ENCODE measurements at places on chromosomes 6 and 20.

DNA sequence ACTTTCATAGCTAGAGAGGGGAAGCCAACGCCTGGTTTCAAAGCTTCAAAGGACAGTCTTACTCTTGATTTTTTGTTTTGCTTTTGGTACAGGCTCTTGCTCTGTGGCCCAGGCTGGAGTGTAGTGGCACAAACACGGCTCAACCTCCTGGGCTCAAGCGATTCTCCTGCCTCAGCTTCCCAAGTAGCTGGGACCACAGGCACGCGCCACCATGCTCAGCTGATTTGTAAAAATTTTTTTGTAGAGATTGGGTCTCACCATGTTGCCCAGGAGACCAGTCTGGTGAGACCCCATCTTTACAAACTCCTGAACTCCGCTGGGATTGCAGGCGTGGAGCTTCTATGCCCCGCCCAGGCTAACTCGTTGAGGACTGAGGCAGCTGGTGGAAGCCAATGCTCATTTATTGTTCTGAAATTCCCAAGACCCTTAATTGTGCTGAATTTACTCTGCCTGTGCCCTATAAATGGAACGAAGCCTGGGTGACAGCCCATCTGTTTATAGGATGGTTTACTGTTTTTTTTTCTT lies 18.0 kb downstream of the SRSF3 start:
- DNase-seq: no peak

DNA sequence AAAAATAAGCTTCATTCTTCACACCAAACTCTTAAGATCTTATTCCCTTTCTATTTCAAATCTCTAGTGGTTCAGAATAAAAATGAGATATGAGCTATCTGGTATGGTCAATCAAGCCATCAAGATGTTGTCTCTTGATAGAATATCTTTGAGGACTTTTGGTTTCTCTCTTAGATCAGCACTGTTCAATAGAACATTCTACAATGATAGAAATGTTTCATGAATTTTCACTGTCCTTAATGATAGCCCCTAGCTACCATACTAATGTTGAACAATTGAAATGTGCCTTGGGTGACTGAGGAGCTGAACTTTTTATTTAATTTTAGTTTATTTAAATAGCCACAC lies 24.1 kb upstream of the HINT3 start:
- no peak for DNase-seq

DNA sequence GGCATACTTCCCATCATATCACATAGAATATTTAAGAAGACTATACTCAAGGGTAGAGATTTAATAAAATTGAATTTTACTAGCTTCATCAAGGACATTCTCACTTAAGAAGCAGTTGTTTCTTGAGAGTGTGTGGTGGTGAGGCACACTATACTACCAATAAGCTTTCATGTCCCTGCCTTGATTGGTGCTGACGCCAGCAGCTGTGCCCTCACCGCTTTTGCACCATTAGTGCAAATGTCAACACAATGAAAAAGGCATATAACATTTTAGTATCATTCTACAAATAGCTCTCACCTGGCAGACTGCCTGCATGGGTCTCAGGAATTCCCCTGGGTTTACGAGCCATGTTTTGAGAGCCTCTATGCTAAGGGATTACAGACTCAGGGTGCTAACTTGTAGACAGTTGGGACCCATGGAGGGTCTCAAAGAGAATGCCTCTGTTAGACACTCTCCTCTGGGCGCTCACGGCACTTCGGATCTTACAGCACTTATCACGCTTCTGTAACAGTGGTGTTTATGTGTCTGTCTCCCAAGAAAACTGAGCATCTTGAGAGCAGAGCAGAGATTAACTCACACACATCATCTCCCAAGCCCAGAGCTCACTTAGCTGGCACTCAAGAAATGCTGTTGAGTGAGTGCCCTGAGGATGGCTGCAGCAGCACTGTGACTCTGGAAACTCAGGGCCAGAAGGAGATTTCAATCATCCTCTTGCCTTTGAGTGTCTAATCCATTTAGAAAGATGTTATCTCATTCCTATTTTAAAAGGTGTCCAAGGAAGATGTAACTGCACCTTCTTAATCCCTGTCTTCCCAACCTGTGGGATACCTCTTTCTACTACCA lies 143.3 kb upstream of the GPR6 start:
- DNase-seq: no peak

- no peak for DNase-seq
Observed at GRCh38 chr6:64227863-64228262, 592.3 kb downstream of the PHF3 start.

- no peak for DNase-seq
Observed at GRCh38 chr20:57596998-57597939, 23.0 kb downstream of the ZBP1 start.

- no peak for DNase-seq
Observed at GRCh38 chr6:15555101-15556038, 107.5 kb downstream of the DTNBP1 start.

- no peak for DNase-seq
Observed at GRCh38 chr6:154783229-154783628, 50.0 kb downstream of the SCAF8 start.

- DNase-seq: no peak
Observed at GRCh38 chr6:154907291-154907690, 87.8 kb upstream of the TIAM2 start.

- no peak for DNase-seq
Observed at GRCh38 chr6:144879436-144879835, 594.3 kb downstream of the UTRN start.

- no peak for DNase-seq
Observed at GRCh38 chr6:70277470-70277869, 25.4 kb downstream of the COL9A1 start.

DNA sequence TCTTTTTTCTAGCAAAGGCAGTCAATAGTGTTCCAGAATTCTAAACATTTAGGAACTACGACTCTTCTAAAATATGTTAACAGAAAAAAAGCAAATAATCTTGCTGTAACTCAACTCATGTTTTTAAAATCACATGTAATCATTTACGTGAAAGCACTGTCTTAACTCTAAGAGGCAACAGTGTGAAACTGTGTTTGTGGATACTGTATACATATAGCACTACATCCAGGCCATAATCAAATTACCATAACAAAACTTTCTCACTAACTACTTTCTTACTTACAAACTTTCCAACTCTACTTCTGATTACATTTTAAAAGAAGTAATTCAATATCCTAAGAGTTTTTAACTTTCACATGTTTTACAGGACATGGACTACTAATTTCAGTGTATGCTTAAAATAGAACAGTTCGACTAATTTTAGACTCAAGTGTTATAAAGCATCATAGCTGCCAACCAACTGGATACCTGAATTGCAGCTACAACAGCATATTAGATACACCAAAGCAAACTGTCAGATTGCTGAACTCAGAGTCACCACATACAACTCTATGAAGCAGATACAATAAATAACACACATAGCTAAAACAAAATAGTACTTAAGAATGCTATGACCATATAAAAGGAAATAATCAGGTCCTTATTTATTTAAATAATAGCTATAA lies 121.6 kb upstream of the BEND6 start:
- no peak for DNase-seq

DNA sequence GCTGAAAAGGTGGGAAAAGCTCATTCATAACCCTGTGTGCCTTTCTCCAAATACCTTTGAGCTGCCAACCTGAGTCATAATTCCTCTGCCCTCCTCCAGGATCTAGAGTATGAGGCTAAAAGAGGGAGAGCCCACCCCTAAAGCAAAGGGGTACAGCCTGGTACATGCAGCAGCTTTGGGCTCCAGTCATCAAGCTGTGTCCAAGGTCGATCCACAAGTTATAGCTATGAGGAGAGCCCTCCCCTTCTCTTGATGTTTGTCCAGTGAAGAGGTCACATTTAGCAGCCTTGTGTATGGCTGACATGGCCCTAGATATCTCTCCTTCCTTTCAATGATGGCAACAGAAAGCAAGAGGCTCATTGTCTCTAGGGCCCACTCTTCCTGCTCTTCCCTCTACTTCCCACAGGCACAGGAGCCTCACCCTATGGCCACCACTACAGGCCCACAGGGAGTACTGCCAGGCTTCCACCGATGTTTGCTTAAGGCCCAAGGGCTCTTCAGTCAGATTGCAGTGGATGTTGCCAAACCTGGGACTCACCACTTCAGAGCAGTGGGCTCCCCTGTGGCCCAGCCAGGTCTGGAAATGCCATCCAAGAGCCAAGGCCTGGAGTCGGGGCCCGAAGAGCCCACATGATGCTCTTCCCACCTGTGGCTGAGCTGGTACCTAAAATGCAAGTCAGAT lies 176.8 kb downstream of the CD83 start:
- DNase-seq: no peak

All from AG04449 (cell line).